ENCODE measurements at places on chromosomes 2 and 18. TPM values are rescaled to one million over a fixed set of nuclear protein-coding genes. Genes with fewer than 3 reads are reported as not detected.

The SLC16A14 gene
- total RNA-seq: 41.6 TPM

The BABAM2 gene
- total RNA-seq: 15.5 TPM

The LYPD6B gene
- 3.4 TPM for total RNA-seq

The WDR12 gene
- total RNA-seq: 18.7 TPM

The ERBB4 gene
- 99.1 TPM for total RNA-seq

The TMEM17 gene
- 4.4 TPM for total RNA-seq

The ACADL gene
- 4.7 TPM for total RNA-seq

The TMBIM1 gene
- total RNA-seq: 8.1 TPM

The IL36B gene
- not detected for total RNA-seq

The LGALSL gene
- 38.4 TPM for total RNA-seq

The CTAGE1 gene
- not detected for total RNA-seq

The CCT4 gene
- 150 TPM for total RNA-seq

The TMEM178A gene
- 23.4 TPM for total RNA-seq

The VIL1 gene
- not detected for total RNA-seq

The SMAD4 gene
- total RNA-seq: 61.7 TPM

The IL1A gene
- not detected for total RNA-seq

The PRSS56 gene
- total RNA-seq: under 0.01 TPM

The GALNT13 gene
- 22.1 TPM for total RNA-seq

The SERPINB4 gene
- total RNA-seq: not detected

The TMEM169 gene
- total RNA-seq: 15.7 TPM

The ZNF804A gene
- total RNA-seq: 18.4 TPM

The BOLL gene
- total RNA-seq: not detected

The ABCB11 gene
- total RNA-seq: 0.25 TPM

The PSME4 gene
- total RNA-seq: 31.0 TPM

The HJURP gene
- 1.5 TPM for total RNA-seq

The KCNF1 gene
- total RNA-seq: 17.2 TPM

The CCBE1 gene
- total RNA-seq: 39.1 TPM

The PARD3B gene
- total RNA-seq: 3.4 TPM

The TGIF1 gene
- 14.3 TPM for total RNA-seq
